Activated T-helper 9 cell treated with anti-CD3 and anti-CD28 coated beads, Interleukin-2, amount 50 U/mL, for 16 hours (primary cell): ENCODE measurements at places on chromosomes 7 and 10.

- DNase-seq = no peak
These were observed 21.3 kb upstream of the ANKRD2 start for GRCh38 chr10:97551271-97551670.

GRCh38 chr7:104903044-104903443, 111.0 kb upstream of the KMT2E start:
- DNase-seq = no peak

DNA sequence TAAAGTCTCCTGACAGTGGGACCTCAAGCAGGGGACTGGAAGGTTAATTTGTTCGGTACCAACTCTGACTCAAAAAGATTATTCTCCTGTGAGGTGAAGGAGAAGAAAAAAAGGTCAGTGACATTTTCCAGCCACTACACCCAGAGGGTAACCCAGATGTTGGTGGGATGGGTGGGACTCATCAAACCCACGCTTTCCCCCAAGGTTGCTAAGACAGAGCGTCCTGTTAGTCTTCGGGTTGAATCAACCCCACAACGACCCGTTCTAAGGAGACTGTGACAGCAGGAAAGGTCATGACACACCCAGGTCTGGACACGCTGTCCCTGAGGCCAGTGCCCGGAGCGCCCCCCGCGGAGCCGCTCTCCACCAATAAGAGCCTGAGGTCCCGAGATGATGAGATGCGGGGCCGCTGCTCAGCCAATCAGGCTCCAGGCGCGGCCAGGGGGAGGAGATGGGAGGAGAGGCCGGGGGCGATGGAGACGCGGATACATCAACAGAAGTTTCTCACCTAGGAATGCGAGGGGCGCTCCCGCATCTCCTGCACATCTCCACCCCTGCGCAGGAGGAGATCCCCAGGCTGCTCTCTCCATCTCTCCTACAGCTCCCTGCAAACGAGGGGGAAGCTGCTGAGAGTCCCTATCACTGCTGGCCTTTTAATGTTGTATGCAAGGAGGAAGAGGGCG, at the start of gene WNT16:
WNT16 (plus strand) TSS at position 493 of the 683 bp plus-strand sequence. CDS start 293 bp downstream, outside the sequence.
- DNase-seq = no peak

DNA sequence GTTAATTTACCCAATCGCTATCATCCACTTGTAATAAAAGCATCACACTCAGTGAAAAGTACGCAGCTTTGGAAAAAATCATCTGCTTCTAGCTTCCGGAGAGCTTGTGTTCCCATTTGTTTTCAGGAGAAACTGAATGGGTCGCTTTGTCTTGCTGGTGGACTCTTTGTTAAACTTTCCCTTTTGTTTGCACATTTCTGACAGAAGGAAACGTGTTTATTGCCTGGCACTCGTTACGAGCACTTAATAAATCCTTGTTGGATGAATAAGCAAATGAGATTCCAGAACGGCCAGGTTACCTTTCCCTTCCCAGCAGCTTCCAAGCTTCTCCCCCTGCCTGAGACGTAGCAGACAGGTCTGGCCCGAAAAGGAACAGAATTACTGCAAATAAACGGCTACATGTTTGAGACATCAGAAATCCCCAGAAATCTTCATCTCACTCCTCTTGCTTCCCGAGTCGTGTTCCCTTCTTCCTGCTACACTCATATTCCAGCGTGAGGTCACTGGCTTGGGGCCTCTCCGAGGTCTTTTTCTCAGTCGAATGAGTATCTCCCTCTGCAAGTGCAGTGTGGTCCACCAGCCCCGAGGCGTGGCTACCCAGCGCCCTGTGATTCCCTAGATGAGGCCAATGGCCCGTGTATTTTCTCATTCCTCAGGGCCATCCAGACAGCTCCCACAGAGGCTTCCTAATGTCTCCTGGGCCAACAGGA, 167.2 kb downstream of the FRMD4A start:
- no peak for DNase-seq

DNA sequence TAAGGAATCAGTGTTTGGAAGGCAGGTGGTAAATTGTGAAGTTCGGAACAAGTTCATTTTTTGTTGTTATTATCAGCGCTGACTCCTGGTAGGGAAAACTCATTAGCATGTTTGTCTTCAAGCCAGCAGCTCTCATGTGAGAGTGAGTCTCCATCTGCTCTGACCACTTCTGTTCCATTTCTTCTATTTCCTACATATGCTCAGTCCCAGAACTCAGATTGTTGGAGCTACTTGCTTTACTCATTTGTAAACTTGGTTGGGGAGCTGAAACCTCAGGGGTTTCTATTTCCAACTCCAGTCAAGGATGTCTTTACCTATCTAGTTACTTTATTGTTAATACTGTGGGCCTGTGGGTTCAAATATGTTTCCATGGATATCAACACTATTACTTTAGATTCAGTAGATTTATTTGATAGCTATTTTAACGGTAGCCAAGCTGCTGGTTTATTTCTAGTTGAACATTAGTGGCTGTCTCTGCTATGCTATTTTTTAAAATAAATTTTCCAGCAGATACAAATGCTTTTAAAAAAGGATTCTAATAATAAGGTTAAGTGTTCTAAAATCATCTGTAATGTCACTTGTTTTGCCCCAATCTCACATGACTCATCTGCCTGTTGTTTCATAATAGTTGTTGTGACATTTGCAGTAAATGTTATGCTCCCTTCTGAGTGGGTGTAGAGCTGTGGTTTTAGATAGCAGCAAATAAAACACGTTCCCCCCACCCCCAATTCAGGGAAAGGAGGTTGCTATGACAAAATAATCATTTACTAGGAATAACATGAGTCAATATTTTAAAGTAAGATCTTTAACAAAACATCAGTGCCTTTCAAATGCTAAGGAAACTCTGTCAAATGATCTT, 143.3 kb downstream of the HDAC9 start:
- DNase-seq = no peak

DNA sequence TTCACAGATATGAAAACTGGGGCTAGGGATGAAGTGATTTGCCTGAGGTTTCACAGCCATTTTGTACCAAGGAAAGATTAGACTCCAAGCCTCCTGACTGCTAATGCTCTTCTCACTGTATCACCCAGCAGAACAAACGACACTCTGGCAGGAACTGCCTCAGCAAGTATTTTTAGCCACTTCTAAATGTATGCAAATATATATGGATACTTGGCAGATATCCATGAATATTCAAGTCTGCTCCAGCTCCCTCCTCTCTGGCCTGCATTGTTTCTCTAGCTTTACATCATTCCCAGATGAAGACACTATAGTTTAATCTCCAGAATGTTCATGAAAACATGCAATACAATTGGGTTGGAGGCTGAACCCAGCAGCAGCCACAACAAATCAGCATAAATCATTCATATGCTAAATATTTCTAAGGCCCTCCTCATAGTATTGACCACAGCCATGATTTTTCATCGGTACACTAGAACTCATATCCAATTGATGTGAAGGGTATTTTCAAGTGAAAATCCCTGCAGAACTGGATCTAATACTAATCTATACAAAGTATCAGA, 65.5 kb downstream of the HPSE2 start:
- DNase-seq = no peak

DNA sequence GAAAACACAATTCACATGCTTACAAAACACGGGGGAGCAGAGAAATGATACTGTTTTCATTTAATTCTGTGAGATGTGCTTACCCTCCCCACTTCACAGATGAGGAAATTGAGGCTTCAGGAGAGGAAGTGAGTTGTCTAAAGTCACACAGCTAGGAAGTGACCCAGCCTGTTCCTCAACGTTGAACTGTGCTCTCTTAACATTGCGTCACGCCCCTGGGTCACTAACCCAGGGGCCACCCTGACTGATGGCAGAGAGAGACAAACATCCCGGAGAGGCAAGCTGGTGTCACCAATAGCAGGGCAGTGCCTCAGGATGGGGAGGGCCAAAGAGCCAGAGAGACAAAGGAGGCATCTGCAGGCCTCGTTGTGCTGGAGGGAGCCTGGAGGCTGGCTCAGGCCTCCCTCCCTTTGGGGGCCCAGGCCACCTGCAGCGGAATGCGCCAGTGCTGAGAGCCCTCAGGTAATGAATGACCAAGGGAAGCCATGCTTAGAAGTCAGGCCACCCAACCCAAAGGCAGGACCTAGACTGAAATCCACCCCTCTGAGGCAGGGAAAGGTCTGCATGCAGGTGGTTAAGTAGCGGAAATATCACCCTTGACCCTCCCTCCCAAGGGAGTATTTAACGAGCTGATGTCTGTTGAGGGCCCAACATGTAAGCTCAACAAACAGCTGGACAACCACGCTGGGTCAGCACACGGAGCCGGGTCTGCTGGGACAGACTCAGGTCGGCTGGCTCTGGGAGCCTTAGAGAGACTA, 81.3 kb downstream of the C10orf105 start:
- no peak for DNase-seq

- DNase-seq = no peak
These were observed 53.9 kb downstream of the SYPL1 start for GRCh38 chr7:106057962-106058927.

GRCh38 chr10:72259491-72260238, 14.1 kb upstream of the DDIT4 start:
- DNase-seq = no peak

- DNase-seq = no peak
These were observed 10.0 kb downstream of the FRG2B start for GRCh38 chr10:133616371-133617130.

DNA sequence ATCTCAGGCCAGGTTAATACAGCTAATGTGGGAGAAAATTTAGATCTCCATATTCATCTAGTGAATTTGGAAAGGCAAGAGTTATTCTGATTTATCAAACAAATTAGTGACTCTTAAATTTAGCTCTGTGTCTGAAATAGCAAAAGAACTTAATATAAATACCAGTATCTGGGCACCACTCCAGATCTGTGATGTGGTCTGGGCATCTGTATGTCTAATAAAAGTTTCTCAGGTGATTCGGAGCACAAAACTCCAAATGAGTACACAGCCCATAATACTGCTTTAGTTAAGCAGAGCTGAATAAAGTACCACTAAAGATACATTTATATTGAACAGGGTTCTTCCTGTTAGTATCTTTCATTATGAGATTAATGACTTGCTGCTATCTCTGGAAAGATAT, 261.4 kb downstream of the BAMBI start:
- no peak for DNase-seq

- no peak for DNase-seq
These were observed 1.9 kb downstream of the ZCCHC24 start for GRCh38 chr10:79443338-79444198.

GRCh38 chr10:12533723-12534122, 184.4 kb downstream of the CAMK1D start:
- DNase-seq = no peak

- DNase-seq = no peak
These were observed 184.3 kb upstream of the SLC26A5 start for GRCh38 chr7:103630318-103630717.

- no peak for DNase-seq
These were observed 44.9 kb downstream of the POLR1F start for GRCh38 chr7:19663816-19664462.

- no peak for DNase-seq
These were observed 6.6 kb downstream of the VOPP1 start for GRCh38 chr7:55565681-55566080.

DNA sequence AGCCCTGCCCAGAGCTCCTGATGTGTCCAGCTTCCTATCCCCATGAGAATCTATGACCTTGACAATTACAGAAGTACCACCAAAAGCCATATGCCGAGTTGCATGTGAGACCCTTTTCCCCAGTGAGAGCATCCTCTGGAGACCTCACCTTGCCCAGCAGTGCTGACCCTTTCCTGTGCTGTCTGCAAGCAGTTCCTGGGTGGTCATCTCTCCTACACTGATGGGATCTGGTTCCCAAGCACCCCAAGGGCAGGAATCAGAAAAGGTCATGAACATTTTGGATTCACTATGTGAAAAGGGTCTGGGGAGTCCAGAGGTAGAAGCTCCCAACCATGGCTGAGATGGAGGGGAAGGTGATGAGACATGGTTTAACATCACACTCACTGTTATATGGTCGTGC, 18.2 kb downstream of the SFTPD start:
- DNase-seq = no peak

- DNase-seq = no peak
These were observed 149.8 kb upstream of the HDAC9 start for GRCh38 chr7:18345641-18346234.

- DNase-seq = no peak
These were observed 217.2 kb downstream of the RELN start for GRCh38 chr7:103772171-103772773.

DNA sequence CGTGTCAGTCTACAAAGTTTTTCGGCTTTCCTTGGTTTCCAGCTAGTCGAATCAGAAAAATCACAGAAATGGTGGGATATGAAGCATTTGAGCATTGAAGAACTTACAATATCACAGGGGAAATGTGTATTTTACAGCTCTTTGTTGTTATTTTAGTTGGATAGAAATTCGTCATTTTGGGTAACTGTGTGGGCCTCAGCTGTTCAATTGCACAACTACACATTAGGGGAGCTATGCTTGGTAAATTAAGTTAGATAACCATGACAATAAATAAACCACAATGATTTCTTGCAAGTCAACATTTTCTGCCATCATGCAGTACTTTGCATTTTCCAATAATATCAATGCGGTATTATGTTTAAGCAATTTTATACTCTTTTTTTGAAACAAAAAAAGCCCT, 80.4 kb upstream of the ANK3 start:
- no peak for DNase-seq

GRCh38 chr7:132117181-132117580, 459.1 kb downstream of the PLXNA4 start:
- no peak for DNase-seq

- DNase-seq = no peak
These were observed 180.5 kb upstream of the PRSS58 start for GRCh38 chr7:142438235-142438922.

DNA sequence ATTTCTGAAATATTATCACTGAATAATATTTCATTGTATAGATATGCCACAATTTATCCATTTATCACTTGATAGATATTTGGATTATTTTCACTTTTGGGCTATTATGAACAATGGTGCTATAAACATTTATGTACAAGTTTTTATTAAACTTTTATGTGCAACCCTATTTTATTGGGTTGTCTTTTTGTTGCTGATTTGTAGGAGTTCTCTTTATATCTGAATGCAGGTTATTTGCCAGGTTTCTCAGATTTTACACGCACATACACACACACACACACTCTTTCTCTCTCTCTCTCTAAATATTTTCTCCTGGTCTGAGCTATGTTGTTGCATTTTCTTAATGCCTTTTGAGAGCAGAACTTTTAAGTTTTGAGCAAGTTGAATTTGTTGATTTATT, 36.2 kb downstream of the ADK start:
- DNase-seq = no peak

DNA sequence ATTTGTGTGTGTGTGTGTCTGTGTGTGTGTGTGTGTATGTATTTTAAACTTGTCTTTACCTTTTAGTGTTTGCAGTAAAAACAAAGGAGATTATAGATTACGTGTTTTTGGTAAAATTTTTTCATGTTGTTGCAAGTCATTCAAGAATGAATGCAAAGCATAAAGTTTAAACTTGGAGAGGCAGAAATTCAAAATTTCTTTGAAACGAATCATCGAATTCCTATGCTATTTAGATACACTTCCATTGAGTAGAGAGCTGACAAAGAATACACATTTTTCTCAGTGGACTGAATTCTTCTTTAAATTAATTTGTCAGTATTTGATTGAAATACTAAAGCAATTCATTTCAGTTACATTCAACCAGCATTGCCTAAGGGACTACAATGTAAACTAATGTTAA, 66.0 kb upstream of the HDAC9 start:
- no peak for DNase-seq

- no peak for DNase-seq
These were observed 29.8 kb upstream of the CDC14C start for GRCh38 chr7:48894574-48894973.

- no peak for DNase-seq
These were observed 75.4 kb downstream of the ADARB2 start for GRCh38 chr10:1661859-1662437.
